ENCODE measurements at places on chromosomes 6 and 20.

DNA sequence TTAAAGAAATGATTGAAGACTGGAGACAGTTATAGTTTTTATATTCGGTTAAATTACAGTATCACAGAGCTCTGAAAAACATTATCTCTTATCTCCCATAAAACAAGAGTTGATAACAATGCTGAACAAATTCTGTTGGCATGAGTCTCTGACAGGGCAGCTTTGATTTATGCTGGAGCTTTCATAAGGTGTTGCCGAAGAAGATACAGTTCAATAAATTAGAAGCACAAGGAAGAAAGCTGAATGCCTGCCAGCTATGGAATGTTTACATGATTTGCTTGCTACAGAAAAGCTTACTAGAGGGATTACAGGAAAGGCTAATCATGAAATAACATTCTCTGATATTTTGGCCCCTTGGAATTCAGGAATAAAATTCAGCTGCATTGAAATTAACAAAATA lies 431.9 kb upstream of the GJE1 start:
- no peak for DNase-seq

GRCh38 chr6:164581563-164581962 lies 727.8 kb downstream of the C6orf118 start:
- DNase-seq = no peak

GRCh38 chr6:136716917-136717715 lies 75.2 kb downstream of the MAP3K5 start:
- peak; percentile 65 for DNase-seq

GRCh38 chr6:18362058-18362561 lies 25.0 kb upstream of the RNF144B start:
- no peak for DNase-seq
